T-cell (primary cell): ENCODE measurements at places on chromosomes 4 and X.

DNA sequence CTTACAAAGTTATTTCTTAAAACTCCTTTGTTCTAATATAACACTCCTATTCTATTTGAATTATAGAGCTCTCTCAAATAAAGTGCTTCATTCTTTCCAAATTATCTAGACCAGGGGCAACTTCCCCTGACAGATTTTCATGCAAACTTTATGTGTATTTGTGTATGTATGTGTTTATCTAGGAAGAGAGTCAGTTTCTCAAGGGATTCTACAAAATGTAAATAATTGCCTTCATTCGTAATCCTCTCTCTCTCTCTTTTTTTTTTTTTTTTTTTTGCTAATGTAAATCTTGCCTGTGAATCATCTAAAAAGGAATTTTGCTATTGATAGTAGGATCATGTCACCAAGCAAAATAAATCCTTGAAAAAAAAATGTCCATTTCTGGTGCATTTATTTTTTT lies 38.9 kb upstream of the RBPJ start:
- H3K27ac ChIP-seq = no peak overlapping the region
- H3K4me1 ChIP-seq = no peaks in the 10 kb centered on the region
- peaks cover 3% of the 10 kb centered on the region for H3K27me3 ChIP-seq
- no peak for DNase-seq

GRCh38 chr4:42906891-42907759 lies 14.6 kb downstream of the GRXCR1 start:
- no peaks in the 10 kb centered on the region for H3K27me3 ChIP-seq
- H3K27ac ChIP-seq = no peak overlapping the region
- DNase-seq = no peak
- H3K4me1 ChIP-seq = no peaks in the 10 kb centered on the region

DNA sequence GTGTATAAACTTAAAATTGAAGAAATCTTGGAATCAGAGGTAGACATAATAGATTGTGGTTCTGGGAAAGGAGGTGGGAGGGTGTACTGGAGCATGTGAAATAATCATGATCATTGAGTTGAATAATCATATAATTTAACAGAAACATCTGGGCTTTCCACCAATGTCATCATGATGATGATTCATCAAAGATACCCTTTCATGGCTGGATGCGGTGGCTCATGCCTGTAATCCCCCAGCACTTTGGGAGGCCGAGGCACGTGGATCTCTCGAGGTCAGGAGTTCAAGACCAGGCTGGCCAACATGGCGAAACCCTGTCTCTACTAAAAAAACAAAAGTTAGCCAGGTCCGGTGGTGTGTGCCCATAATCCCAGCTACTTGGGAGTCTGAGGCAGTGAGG lies 6.7 kb upstream of the RUFY3 start:
- no peak for DNase-seq
- no peaks in the 10 kb centered on the region for H3K36me3 ChIP-seq
- no peaks in the 10 kb centered on the region for H3K27me3 ChIP-seq
- peaks cover 3% of the 10 kb centered on the region for H3K4me1 ChIP-seq
- H3K4me3 ChIP-seq = no peak overlapping the region

DNA sequence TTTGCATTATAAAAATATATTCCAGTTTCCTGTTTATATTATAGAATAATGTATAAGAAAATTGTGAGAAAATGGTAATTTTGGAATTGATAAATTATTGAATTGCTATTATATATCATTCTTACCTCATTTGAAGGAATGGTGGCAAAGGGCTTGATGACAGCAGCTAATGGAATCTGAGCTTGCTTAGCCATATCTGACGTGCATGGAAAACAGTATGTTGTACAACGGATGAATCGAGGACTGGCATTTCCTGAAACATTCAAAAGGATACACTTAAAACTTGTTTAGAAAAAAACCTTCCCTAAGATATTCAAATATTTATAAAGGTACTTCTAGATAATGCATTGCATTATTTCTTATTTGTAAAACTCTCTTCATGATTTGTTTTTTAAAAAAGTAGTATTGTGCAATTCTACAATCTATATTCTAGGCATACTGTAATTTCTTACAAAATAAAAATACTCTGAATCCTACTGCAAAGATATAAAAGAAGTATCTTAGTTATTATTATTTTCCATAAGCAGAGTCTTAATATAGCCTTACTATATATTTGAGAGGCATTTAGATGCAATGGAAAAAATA lies 38.3 kb downstream of the SEC24D start:
- no peak for DNase-seq
- no peaks in the 10 kb centered on the region for H3K4me1 ChIP-seq
- no peak overlapping the region for H3K4me3 ChIP-seq

DNA sequence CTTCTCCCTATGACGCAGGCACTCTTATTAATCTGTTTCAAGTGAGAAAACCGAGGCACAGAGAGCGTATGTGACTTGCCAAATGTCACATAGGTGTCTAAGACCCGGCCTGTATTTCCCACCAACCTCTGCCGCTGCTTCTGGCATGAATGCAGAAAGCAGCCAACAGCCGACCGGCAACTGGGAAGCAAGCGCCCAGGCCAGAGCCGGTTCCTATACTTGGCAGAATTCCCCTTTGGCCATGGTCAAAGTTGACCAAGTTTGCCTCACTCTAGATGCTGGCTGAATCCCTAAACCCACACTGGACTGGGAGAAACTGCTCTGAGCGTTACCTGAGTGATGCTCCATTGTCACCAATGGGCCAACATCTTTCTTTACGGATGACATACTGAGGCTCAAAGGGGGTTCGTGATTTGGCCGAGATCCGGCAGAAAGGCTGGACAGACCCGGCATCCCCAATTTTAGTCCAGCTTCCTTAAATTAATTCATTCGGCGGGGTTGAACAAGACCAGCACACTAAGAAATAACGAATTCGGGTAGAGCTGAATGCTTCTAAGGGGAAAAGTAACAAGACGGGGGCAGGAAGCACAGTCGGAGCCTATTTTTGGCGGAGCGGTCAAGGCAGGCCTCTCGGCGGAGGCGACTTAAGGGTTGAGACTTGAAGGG lies 11.2 kb downstream of the MSX1 start:
- no peak overlapping the region for H3K4me3 ChIP-seq
- H3K27me3 ChIP-seq = peaks cover 15% of the 10 kb centered on the region
- H3K27ac ChIP-seq = no peak overlapping the region

DNA sequence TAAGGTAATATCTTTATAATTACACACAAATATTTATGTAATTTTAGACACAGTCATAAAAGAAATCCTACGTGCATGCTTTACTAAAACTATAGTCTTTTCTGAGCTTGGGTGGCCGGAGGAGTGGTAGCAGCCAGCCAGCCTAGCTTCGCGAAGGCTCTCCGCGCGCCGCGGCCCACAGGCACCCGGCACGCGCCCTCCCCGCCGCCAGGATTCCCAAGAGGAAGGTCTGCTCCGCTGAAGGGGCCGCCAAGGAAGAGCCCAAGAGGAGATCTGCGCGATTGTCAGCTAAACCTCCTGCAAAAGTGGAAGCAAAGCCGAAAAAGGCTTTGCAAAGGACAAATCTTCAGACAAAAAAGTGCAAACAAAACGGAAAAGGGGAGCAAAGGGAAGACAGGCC lies 8.7 kb upstream of the PJA1 start:
- no peak for DNase-seq
- peaks cover 2% of the 10 kb centered on the region for H3K27me3 ChIP-seq
- no peaks in the 10 kb centered on the region for H3K4me1 ChIP-seq
- no peaks in the 10 kb centered on the region for H3K36me3 ChIP-seq
